ENCODE measurements at places on chromosomes 7 and 10. TPM values are rescaled to one million over a fixed set of nuclear protein-coding genes. Genes with fewer than 3 reads are reported as not detected.

Gene CYP51A1
- total RNA-seq = 67.9 TPM

Gene SLC13A1
- total RNA-seq = not detected

Gene MARCHF5
- total RNA-seq = 12.5 TPM

Gene ZNF25
- 11.1 TPM for total RNA-seq

Gene FGL2
- not detected for total RNA-seq

Gene NEURL1
- total RNA-seq = not detected

Gene ASB10
- total RNA-seq = not detected

Gene NXPH1
- not detected for total RNA-seq

GRCh38 chr10:36051500-36051991, 409.4 kb upstream of the FZD8 start:
- no peak for DNase-seq

GRCh38 chr10:48894911-48895802, 44.5 kb downstream of the LRRC18 start:
- no peak for DNase-seq

- no peak for DNase-seq
Observed at GRCh38 chr7:150586068-150586784, 19.0 kb downstream of the GIMAP4 start.

- DNase-seq = no peak
Observed at GRCh38 chr10:42609872-42610271, 28.5 kb downstream of the ZNF33B start.

DNA sequence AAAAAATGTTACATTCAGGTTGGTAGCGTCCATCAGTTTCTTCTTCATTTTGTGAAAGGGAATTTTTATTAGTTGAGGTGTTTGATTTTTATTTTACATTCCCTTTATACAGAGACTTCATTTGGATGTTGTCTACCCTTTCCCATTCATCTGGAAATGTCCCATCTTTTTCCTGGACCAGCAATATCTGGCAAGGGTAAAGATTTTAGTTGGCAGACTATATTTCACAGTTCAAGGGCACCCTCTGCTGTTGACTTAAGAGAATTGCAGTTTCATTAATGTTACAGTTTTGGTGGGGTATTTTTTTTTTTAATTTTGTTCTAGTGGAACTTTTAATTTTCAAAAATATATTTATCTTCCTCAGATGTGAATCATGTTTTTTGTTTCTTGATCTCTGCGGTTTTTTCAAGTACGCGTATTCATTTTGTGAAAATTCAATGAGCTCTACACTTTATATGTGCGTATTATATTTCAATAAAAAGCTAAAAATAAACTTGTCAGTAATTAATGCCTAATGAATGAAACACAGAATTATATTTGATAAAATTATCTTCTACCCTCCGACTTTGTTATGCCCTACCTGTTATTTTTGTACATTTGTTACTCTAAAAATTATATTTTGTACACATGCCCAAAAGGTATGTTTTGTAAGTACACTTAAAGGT, 97.9 kb upstream of the KLF14 start:
- peak; percentile 58 for DNase-seq

- DNase-seq = peak; percentile 75
Observed at GRCh38 chr7:35839860-35840854, 39.3 kb downstream of the SEPTIN7 start.

DNA sequence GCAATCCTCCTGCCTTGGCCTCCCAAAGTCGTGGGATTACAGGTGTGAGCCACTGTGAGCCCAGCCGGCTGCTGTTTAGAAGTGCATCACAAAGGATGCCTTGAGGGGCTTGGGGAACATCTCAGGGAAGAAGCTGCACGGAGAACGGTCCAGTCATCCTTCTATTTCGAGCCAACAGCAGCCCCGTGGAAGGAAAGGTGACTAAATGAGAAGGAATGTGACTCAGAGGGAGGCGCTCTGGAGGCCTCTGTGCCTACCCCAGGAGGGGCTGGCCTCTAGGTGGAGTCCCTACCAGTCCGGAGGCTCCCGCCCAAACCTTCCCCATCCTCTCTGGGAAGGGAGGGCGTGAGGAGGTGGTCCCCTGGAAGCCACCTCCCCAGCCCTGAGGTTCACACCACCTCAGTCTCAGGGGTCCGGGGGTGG, 76.2 kb downstream of the CTBP2 start:
- peak; percentile 93 for DNase-seq

- peak; percentile 89 for DNase-seq
Observed at GRCh38 chr7:42236976-42237810, at the start of gene GLI3. Gene GLI3 (minus strand): TSS chr7:42237209. CDS start chr7:42223253, 13,956 bp downstream.

GRCh38 chr7:13336227-13336626, 648.8 kb downstream of the ARL4A start:
- DNase-seq = peak; percentile 83

- DNase-seq = peak; percentile 10
Observed at GRCh38 chr7:142859829-142860228, 5.0 kb downstream of the EPHB6 start.

GRCh38 chr7:115332691-115333090, 410.8 kb downstream of the MDFIC start:
- no peak for DNase-seq

DNA sequence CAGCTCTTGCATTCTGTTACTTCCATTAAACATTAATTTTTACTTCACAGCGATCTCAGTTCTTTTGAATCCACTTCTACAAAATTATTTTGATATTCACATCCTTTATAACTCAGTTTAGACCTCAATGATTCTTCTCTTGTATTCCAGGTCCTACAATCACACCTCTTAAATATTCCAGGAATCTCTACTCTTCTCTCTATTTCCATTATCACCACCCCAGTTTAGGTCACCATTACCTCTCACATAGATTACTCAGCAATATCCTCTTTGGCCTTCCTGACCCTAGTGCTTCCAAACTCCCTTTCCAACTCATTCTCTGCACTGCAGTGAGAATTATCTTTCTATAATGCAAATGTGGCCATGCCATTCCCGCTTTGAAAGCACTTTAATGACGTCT, 27.1 kb upstream of the GPR37 start:
- no peak for DNase-seq

GRCh38 chr10:35606430-35606829, 1.3 kb downstream of the GJD4 start:
- DNase-seq = peak; percentile 20

DNA sequence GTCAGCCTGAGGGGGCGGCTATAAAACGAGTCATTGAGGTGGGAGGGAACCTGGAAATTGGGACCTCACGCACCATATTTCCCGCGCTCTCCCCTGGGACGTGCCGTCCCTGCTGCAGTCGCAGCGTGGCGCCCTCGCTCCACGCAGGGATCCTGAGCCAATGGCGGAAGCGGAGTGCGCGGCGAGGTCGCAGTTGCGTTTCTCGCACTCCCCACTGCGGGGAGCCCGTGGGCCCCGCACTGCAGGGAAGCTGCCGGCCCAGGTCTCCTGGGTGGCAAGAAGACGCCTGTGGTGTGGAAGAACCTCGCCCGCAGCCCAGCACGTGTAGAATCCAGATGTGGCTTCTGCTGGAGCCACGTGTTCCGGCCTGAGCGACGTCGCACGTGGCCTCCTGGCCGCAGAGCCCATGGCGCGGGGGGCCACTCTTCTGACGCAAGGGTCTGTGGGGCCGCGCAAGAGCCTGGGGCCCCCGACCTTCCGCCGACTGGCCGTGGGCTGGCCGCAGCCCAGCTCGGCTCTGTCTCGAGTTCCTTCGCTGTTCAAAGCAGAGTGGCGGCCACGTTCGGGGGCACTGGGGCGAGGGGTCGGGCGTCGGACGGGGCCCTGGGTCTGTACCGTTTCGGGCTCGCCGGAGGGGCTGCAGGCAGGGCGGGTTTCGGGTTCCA, 26.4 kb downstream of the HIF1AN start:
- no peak for DNase-seq

DNA sequence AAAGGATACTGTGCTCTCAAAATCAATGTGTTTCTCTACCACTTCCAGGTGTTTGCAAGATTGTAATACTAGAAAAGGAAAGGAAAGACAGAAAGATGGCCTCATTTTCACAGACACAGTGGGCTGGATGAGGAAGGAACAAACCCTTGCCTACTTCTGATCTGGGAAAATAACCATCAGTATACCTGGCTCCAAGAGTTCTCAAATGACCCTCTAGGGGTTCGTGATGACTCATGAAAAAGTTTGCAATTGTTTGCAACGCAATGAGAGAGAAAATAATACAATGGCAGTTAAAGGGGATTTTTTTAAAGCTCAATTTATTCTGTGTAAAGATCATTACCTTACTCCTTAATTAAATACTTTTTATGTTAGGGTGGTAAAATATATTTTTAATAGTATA, 197.6 kb upstream of the INHBA start:
- DNase-seq = no peak

DNA sequence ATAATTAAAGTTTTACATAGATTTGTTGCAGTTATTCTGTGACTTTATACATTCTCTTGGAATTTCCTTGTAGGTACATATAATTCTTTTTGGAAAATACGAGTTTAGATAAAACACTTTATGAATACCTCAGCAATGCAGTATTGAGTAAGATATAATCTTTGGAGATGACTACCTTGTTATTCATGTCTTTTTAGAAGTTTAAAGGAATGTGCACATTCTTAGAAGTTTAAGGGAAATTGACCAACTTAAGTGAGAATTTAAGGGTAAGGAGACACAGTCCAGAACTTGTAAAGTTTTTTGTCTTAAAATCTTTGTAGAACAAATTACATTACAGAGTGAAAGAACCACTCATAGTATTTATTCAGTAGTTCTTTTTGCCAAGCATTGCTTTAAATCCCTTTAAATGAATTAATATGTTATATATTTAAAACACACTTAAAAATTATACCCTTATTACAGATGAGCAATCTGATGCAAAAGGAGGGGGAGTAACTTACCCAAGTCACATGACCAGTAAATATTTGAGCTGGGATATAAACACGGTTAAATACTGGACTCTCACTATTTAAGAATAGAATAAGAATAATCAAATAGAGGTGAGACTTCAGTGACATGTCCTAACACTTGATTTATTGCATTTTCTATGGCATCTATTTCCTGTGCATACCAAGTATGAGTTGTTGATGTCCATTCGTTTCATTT, 139.5 kb upstream of the FERD3L start:
- no peak for DNase-seq

DNA sequence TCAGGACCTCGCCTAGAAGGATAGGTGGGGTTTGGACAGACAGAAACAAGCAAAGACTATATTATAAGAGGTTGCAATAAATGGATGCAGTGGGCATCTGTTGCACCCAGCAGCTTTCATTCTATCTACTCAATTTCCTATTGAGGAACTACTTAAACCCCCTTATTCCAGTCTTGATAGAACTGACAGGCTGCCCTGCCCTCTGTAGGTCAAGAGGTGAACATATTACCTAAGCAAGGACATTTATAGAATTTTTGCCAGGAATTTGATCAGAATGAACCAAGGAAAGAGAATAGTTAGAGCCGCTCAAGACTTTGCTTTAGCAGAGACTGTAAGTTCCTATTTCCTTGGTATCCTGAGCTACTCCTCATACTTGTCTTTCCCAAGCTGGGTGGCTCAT, 9.5 kb downstream of the VTI1A start:
- DNase-seq = no peak

DNA sequence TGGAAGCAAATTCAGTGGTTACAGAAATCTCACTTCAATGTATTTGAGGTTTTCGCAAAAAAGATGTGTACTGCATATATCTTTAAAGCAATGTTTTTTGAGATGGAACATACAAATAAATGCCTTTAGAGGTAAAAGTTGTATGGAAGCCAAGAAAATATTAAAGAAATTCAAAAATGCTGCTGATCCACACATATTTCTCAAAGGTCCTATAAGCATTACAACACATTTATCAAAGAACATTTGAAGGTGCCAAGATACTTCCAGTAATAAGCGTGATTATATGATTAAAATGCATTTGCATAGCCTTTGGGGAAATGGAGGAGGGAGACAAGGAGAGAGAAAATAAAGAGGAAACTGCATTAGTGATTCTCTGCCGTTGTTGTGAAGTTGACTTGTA, 260.1 kb downstream of the BICC1 start:
- no peak for DNase-seq

GRCh38 chr7:74684921-74685320, 27.4 kb downstream of the GTF2I start:
- DNase-seq = peak; percentile 15

GRCh38 chr10:60367431-60367830, 22.2 kb downstream of the ANK3 start:
- DNase-seq = no peak

GRCh38 chr7:347644-348479, 57.9 kb downstream of the FOXL3 start:
- no peak for DNase-seq
